ENCODE measurements at places on chromosomes 1 and 21.

- no peak for DNase-seq
These were observed 14.8 kb upstream of the SOD1 start for GRCh38 chr21:31644643-31645042.

DNA sequence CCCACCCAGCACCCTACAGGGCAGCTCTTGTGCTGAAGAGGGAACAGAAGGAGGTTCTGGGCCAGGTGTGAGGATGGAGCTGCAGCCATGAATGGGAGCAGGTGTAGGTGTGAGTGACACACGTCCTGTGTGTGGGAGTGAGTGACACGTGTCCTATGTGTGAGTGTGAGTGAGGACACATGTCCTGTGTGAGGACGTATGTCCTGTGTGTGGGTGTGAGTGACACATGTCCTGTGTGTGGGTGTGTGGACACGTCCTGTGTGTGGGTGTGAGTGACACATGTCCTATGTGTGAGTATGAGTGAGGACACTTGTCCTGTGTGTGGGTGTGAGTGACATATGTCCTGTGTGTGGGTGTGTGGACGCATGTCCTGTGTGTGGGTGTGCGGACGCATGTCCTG lies 26.4 kb downstream of the MEGF6 start:
- DNase-seq: no peak

DNA sequence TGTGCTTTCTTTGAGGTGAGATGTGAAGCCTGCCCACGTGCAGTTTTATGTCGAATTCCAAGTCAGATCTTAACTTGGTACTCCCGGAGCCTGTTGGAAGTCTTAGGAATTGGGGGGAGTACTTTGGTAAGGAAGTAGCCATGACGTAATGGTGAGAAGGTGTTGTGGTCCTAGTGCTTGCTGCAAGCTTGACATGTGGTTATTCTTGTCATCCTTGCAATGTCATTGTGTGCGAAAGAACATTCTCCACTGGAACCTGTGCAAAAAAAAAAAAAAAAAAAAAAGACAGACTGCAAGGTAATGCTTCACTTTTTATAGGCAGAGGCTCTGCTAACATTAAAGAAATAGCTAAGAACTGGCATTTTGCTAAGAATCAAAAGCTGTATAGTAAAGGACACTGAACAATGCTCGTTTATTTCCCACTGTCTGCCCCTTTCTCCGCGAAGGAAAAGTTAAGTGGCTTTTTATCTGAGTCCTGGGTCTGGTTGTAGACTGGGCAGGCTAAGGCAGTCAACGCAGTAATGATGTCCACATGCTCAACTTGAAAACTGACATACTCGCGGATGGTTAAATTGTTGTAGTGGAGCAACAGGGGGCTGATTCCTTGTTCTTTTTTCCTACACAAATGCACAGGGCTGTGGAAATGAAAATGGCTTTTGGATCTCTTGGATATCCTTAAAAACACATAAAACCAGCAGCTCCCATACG lies 2.1 kb downstream of the KAZN start:
- no peak for DNase-seq

GRCh38 chr1:167229719-167230385 lies 9.2 kb downstream of the POU2F1 start:
- no peak for DNase-seq

GRCh38 chr1:99532276-99532580 lies 113.7 kb upstream of the PALMD start:
- no peak for DNase-seq

- no peak for DNase-seq
These were observed 9.4 kb upstream of the BACH1 start for GRCh38 chr21:29289317-29289716.

All from GM18507 (cell line).